Brain microvascular endothelial cell (primary cell): ENCODE measurements at places on chromosomes 11 and 22.

DNA sequence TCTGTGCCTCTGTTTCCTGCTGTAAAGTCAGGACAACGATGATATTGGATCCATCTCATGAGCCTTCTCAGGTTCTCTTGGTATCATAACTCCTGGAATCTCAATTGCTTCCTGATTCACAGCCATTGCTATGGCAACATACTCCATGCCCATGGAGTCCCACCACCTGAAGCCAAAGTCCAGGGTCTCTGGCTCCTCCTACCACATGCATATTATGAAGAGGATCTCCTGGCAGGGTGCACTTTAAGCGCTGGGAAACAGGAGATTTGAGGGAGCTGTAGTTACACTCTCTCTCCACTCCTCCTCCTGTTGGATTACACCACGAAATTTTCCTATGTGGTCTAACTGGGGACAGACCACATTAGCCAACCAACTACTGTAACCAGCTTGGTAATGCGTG, 130.9 kb upstream of the SEZ6L start:
- no peak for DNase-seq

GRCh38 chr22:30191040-30191701, 55.4 kb downstream of the LIF start:
- no peak for DNase-seq

GRCh38 chr11:72309641-72310040, 65.7 kb upstream of the PHOX2A start:
- no peak for DNase-seq

DNA sequence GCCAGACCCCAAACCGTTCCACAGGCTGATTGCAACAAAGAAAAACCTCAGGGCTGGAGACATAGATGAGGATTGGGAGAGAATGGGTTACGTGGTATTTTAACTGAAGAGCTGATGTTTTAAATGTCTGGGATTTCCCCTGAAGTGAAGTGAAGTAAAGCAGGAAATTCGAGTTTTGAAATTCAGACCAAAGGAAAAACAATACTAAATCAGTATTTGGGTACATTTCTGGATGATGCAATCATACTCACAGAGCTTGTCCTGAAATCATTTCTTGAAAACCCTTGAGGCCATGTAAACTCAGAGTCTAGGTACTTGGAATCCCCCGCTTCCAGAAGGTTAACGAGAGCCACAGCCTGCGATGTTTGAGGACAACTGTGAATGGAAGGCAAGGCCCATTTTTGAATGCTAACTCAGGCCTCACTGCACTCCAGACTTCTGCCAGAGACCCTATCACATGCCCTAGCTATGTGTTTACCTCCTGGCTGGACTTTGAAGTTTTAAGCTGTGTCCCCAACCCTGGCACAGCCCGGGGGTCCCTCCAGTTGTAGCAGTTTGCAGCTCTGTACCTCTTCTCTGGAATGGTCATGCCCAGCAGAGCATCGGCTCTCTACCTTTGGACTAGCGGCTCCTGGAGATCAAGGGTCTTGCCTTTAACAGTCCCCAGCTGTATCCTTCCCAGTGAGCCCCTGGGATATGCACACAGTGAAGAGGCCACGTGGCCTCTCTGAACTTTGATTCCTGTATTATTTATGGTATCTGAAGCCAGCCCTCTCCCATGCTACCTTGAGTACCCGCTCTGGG, 5.4 kb upstream of the FTH1 start:
- peak; percentile 53 for DNase-seq

GRCh38 chr11:134663506-134664313, 251.7 kb upstream of the B3GAT1 start:
- no peak for DNase-seq

DNA sequence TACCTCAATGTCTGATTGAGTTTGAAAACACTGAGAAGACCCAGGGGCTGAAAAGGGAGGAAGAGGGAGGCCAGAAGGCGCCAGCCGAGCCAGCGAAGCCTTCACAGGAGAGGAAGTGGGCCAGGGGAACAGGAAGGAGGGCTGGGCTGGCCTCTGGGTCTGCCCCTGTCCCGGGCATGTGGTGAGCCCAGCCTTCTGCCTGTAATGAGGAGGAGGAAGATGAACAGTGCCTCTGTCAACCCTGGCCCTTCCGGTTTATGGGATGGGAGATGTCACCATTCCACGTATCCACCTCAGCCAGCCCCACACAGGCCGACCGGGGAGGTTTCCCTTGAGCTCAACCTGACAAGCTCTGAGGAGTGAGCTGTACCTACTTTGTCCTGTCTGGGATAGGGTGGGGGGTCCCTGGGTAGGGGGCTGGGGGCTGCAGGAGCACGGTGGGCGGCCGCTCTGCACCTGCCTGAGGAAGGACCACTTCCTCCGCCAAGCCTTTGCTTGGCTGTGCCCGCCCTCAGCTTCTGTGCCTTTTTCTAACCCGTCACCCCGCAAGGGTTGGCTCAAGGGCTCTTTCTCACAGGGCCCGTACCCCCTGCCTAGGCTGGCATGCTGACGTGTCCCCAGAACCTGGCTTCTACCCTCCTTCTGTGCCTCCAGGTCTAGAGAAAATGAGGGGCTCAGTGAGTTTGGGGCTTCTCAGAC, 2.0 kb downstream of the PARVG start:
- no peak for DNase-seq

DNA sequence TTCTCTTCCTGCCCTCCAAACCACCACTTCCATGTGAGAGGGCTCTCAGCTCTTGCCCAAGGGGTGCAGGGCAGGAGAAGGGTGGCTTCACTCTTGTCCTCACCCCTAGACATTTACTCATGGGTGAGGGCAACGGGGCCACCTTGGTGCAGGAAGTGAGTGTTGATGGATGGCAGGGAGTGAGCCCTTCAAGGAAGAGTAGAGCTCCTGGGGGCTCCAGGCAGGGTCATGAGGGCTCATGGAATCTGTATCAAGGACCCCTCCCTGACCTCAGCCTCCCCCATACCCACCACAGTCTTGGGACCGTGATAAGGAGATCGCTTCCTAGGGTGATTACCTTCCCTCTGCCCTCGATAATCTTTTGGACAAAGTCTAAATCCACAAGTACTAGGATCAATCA, 37.8 kb downstream of the TSPAN18 start:
- DNase-seq = no peak

GRCh38 chr22:22827187-22827939, 60.3 kb upstream of the IGLL5 start:
- no peak for DNase-seq

GRCh38 chr11:93697611-93698010, 36.1 kb downstream of the CEP295 start:
- no peak for DNase-seq

- no peak for DNase-seq
These were observed 91.6 kb downstream of the LDLRAD3 start for GRCh38 chr11:36035454-36035853.

GRCh38 chr11:112655371-112655770, 305.8 kb upstream of the NCAM1 start:
- DNase-seq = peak; percentile 18

DNA sequence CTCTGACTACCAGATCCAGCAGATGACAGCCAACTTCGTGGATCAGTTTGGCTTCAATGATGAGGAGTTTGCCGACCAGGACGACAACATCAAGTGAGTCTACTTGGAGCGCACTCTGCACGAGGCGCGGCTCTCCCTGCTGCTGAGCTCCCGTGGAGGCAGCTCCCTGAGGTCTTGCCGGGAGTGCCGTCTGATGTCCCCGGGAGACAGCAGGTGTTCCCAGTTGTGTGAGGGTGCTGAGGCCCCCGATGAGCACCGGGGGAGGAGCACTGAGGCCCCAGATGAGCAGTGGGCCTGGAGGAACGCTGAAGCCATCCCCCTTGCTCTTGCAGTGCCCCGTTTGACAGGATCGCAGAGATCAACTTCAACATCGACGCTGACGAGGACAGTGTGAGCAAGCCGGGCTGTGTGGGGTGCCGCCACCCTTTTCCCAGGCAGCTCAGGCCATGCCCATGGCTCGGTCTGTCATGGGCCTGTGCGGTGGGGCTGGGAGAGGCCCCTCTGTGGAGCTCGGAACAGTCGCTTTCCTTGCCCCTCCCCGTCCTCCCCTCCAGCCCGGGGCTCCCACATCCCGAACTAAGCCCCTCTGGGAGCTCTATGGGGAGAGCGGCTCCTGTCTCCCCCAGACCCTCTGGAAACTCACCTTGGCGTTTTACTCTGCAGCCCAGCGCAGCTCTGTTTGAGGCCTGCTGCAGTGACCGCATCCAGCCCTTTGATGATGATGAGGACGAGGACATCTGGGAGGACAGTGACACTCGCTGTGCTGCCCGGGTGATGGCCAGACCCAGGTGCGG, 37.1 kb downstream of the SBF1 start:
- no peak for DNase-seq

GRCh38 chr22:41825376-41825775, 7.5 kb upstream of the SREBF2 start:
- DNase-seq = peak; percentile 7

- no peak for DNase-seq
These were observed 1517.4 kb downstream of the BRD1 start for GRCh38 chr22:48310289-48310688.
